ENCODE measurements at places on chromosomes 6 and 20. TPM values are rescaled to one million over a fixed set of nuclear protein-coding genes. Genes with fewer than 3 reads are reported as not detected.

The OXT gene
- not detected for total RNA-seq

The PXDC1 gene
- total RNA-seq, result 12.5 TPM

The KCNQ5 gene
- total RNA-seq, result 26.9 TPM

The ZNF831 gene
- total RNA-seq, result not detected

The POM121L2 gene
- not detected for total RNA-seq

The KIAA0408 gene
- total RNA-seq, result 120 TPM

The KCNB1 gene
- 14.4 TPM for total RNA-seq

The ZNF334 gene
- total RNA-seq, result 37.6 TPM

The HSPA1A gene
- total RNA-seq, result 170 TPM

The E2F3 gene
- total RNA-seq, result 6.6 TPM

The CAP2 gene
- 43.2 TPM for total RNA-seq

The SSTR4 gene
- not detected for total RNA-seq

The EDN1 gene
- 3.8 TPM for total RNA-seq

The MCHR2 gene
- total RNA-seq, result 8.5 TPM

The TOMM34 gene
- total RNA-seq, result 6.6 TPM

The IRF4 gene
- not detected for total RNA-seq

The SOX18 gene
- total RNA-seq, result 0.63 TPM

The MYCT1 gene
- total RNA-seq, result 2.2 TPM

The CPNE5 gene
- 15.3 TPM for total RNA-seq

The FNDC1 gene
- total RNA-seq, result 0.63 TPM

The KIF25 gene
- total RNA-seq, result not detected

The IP6K3 gene
- not detected for total RNA-seq

The LRFN2 gene
- 31.6 TPM for total RNA-seq

The ECT2L gene
- total RNA-seq, result 0.31 TPM

The CARMIL1 gene
- 34.7 TPM for total RNA-seq

The CRISP3 gene
- not detected for total RNA-seq

The TFEB gene
- total RNA-seq, result 2.2 TPM

The DOK5 gene
- 259 TPM for total RNA-seq

The IBTK gene
- total RNA-seq, result 85.1 TPM

The PRL gene
- not detected for total RNA-seq

The GRIK2 gene
- 245 TPM for total RNA-seq

The PPP1R16B gene
- 11.6 TPM for total RNA-seq

The ZC3H12D gene
- 0.31 TPM for total RNA-seq

The CST1 gene
- not detected for total RNA-seq

The PHACTR3 gene
- total RNA-seq, result 64.8 TPM

The ZFP57 gene
- total RNA-seq, result not detected

The GPR63 gene
- 22.8 TPM for total RNA-seq

The BPIFA1 gene
- total RNA-seq, result not detected

The EPB41L2 gene
- 64.5 TPM for total RNA-seq

The NDUFAF4 gene
- total RNA-seq, result 25.0 TPM

The WFDC12 gene
- total RNA-seq, result not detected

The CAGE1 gene
- not detected for total RNA-seq
